Activated T-helper 1 cell treated with anti-CD3 and anti-CD28 coated beads, Interleukin-2, amount 50 U/mL, for 16 hours (primary cell): ENCODE measurements at places on chromosomes 2 and 18.

- no peak for DNase-seq
These were observed 11.6 kb downstream of the CNGA3 start for GRCh38 chr2:98357849-98358248.

DNA sequence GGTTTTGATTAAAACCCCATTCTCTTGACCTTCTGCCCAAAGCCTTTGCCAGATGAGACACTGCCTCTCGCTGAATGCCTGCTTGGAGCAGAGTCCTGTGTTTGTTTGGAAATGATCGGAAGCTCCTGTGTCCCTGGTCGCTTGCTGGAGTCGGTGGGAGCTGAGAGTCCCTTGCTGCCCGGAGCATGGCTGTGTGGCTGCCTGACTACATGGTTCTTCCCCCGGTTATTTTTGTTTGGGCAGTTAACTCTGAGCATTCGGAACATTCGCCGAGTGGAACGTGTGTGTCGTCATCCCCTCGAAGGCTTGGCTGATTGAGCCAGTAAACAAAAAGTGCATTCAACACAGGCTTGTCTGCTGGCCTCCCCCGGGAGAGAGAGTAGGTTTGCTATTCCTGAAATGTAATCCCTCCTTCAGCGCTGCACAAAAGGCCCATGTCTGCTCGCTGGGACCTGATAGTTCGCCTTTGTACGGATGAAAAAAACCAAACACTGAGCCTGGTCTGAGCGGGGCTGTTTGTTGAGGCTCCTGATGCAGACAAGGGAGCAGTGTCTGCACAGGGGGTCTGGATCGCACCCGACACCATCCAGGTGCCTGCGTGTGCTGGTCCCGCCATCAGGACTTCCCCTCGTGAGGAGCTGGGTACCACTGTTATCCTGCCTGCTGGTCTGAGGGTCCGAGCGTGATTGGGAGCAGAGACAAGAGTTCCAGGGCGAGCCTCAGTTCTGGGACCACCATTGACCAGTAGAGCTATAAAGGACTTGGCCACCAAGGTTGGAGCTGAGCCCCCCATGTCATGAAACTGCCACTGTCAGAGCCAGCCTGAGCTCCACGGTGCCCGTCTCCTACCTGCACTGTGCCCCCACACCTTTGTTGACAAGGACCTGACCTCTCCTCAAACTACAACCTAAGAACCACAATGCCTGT is 83.8 kb downstream of the AGAP1 start:
- no peak for DNase-seq

- no peak for DNase-seq
These were observed 92.7 kb upstream of the CNGA3 start for GRCh38 chr2:98253461-98254070.

GRCh38 chr18:23573626-23574431 is 12.5 kb downstream of the NPC1 start:
- DNase-seq: no peak

- DNase-seq: no peak
These were observed 1378.8 kb upstream of the DDX18 start for GRCh38 chr2:116435648-116436047.

GRCh38 chr18:23877371-23877770 is 137.2 kb upstream of the TTC39C start:
- DNase-seq: no peak

- DNase-seq: no peak
These were observed 65.7 kb downstream of the ZSWIM2 start for GRCh38 chr2:186783254-186783653.

DNA sequence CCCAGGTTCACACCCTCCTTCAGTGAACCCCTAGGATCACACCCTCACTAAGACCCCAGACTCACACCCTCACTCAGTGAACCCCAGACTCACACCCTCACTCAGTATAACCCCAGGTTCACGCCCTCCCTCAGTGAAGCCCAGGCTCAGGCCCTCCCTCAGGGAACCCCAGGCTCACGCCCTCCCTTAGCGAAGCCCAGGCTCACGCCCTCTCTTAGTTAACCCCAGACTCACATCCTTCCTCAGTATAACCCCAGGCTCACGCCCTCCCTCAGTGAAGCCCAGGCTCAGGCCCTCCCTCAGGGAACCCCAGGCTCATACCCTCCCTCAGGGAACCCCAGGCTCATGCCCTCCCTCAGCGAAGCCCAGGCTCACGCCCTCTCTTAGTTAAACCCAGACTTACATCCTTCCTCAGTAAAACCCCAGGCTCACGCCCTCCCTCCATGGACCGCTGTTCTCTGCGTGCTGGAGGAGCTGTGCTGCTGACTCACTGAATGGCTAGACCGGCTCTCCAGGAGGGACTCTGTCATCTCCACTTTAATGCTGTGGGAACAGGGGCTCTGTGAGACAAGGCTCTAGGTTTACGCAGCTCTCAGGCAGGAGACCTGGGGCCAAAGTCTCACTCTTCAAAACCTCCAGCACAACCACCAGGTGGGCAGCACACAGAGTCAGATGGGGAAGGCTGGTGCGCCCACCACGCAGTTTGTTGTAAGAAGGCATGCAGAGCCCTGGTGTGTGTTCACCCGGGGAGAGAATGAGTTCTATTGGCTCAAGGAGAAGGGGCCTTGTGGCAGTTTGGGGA is 506.9 kb upstream of the MYT1L start:
- DNase-seq: no peak

- no peak for DNase-seq
These were observed 240.6 kb upstream of the RAB12 start for GRCh38 chr18:8368512-8369217.

DNA sequence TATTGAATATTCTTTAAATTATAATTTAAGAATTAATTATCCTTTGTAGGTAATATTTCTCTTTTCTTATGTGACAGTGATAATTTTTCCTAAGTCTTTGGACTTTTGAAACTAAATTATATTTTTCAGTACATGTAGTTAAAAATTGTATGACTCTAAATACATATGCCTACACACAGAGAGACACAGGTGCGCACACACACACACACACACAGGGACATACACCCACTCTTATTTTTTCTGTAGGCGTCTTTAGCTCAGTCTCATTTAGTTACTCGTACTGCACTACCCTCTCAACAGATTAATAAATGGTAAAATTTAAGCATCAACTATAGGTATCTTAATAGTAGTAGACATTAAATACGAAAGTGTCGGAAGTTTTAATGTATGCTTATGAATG is 56.1 kb downstream of the ZNF236 start:
- no peak for DNase-seq

DNA sequence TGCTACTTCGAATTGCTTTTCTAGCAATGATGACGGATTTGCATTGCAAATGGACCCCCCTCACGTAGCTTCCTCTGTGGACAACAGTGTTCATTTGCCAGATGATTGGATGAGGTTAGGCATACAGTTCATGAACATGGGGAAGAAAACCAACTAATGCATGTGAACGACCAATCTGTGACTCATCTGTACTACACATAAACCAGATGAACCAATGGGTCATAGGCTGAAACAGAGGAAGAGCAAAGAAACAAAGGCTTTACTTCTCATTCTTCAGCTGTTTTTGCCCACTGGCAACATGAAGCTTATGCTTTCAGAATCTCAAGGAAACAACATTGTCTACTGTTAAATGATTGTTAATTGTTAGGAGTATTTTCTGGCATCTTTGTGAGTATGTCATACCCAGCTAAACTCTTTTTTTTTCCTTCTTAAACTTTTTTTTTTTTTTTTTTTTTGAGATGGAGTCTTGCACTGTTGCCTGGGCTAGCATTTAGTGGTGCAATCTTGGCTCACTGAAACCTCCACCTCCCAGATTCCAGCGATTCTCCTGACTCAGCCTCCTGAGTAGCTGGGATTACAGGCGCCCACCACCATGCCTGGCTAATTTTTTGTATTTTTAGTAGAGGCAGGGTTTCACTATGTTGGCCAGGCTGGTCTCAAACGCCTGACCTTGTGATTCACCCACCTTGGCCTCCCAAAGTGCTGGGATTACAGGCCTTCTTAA is 35.5 kb downstream of the EFEMP1 start:
- no peak for DNase-seq

GRCh38 chr18:45012286-45012685 is 331.6 kb downstream of the SETBP1 start:
- DNase-seq: no peak

DNA sequence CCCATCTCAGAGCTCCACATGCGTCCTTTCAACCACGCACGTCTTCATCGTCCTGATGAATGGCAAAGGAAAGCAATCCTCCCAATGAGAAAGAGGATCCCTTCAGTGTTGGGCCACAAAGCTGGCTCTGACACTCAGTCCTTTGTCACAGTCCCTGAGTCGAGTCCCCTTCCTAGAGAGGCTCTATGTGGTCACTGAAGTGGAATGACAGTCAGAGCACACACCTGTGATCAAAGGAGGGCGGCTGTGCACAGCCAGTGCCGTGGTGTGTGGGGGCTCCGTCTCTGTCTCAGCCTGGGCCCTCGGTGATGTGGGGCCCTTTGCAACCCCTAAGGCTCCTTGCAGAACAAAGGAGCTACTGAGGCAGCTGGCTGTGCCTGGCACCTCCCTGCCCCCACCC is 157.3 kb upstream of the APCDD1 start:
- DNase-seq: no peak

DNA sequence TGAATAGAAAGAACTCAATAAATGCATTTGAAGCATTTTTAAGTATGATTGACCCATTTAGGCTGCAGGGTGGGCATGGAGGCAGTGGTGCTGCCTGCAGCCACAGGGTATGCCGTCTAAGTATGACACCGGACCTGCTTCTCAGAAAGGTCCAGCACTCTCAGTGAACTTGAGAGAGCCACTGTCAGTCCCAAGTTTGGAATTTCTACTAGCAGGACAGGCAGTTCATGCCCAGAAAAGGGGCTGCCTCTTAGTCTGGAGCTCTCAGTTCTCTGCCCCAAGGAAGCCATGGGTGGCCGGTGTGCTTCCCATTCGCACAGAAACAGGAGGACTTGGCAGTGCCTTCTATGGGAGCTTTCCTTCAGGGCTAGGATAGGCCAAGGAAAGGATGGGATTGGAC is 24.0 kb upstream of the MYCN start:
- no peak for DNase-seq

DNA sequence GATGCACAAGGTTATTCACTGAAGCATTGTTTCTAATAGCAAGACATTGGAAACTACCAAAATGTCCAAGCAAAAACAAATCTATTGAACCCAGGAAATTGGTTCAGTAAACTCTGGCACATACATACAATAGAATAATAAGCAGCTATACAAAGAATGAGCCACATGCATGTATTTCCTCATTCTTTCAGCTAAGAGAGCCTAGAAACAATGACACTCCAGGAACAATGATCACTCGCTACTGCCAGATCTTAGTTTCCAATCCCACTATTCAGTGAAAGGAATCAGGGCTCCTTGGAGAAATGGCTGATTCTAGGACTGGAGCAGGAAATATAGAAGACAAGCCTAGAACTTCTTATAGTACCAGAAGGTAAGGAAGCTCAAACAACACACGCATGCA is 221.9 kb upstream of the AGAP1 start:
- DNase-seq: no peak

DNA sequence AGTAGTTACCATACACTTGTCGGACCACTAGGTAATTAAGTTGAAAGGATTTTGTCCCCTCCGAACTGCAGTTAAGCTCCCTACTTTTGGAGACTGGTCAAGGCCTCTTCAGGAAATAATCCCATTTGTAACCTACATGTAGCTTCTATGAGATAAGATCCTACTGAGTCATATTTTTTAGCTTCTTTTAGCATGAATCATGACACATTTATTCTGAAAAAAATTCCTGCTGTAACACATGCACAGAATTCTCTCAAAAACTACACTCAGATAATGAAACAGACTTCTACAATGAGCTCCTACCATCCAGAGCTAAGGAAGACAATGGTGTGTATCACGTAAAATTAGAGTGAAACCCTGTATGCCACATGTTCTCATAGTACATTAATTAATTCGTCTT is 100.7 kb upstream of the CCDC195 start:
- no peak for DNase-seq

GRCh38 chr2:70188460-70188859 is 2.4 kb downstream of the C2orf42 start:
- DNase-seq: no peak

DNA sequence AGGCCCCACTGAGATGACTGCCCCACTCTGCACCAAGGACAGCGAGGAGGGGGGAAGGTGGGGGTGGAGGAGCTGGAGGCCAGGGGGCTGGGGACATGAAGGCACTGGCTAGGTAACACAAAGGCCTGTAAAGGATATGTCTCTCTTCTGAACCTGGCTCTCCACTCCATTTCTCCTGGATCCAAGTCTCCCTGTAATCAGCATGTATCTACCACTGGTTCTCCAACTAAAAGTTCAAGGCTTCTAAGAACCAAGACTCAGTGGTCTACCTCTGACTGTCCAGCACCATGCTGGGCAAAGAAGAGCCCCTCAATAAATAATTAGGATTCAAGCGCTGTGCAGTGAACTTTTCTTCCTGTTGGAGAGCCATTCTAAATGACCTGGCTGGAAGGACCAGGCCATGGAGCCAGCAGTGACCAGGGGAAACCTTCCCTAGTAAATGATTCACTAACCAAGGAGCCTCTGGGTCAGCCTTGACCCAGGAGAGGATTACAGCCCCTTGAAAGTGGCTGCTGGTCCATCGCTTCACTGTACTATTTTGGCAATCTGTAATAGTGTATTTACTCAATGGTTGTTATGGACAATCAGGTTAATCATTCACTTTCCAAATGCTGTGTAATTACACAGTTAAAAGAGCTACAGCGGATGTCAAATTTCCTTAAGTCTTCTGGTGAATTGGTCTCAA is 73.2 kb downstream of the BCL11A start:
- no peak for DNase-seq

DNA sequence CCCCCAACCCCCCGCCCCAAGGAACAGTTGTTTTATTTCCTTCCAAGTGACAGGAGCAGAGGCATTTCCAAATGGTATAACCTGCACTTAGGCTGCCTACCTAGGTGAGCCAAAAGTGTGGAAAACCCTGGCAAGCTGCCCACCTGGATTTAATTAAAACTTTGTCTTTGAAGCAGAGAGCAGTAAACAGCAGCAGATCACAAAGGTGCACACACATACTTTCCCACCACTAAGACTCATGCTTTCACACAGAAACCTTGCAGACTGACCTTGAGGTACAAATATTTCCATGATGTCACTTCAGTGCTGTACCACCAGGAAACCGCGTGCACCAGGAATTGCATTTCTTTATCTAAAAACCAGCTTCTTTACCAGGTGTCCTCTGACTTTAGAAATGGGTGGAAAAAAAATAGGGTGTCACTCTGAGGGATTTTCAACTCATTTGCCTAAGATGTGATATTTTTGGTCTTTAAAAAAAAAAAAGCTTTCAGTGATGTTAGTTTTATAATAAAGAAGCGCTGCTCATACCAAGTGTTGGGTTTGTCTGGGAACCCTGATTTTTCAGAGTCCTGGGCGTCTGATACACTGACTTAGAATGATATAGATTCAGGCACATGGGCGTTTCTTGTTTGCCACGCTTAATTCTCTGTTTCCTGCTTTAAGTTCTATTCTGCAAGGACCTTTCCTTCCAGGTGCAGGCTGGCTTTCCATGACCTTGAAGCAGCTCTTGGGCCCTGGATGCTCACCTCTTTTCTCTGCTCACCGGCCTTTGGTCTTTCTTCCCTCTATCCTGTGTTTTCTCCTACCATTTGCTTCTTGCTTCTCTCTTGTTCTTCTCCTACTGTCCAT is 70.7 kb upstream of the BCL2L11 start:
- no peak for DNase-seq
